ENCODE measurements at places on chromosomes 12 and 14. TPM values are rescaled to one million over a fixed set of nuclear protein-coding genes. Genes with fewer than 3 reads are reported as not detected.

Gene RALGAPA1
- 83.1 TPM for total RNA-seq

Gene RAD51AP1
- 0.54 TPM for total RNA-seq

GRCh38 chr14:105313381-105314286 is 914 bp upstream of the PACS2 start:
- peak; percentile 3 for ATAC-seq

GRCh38 chr12:84290168-84290567 is 622.4 kb downstream of the SLC6A15 start:
- ATAC-seq, result no peak

DNA sequence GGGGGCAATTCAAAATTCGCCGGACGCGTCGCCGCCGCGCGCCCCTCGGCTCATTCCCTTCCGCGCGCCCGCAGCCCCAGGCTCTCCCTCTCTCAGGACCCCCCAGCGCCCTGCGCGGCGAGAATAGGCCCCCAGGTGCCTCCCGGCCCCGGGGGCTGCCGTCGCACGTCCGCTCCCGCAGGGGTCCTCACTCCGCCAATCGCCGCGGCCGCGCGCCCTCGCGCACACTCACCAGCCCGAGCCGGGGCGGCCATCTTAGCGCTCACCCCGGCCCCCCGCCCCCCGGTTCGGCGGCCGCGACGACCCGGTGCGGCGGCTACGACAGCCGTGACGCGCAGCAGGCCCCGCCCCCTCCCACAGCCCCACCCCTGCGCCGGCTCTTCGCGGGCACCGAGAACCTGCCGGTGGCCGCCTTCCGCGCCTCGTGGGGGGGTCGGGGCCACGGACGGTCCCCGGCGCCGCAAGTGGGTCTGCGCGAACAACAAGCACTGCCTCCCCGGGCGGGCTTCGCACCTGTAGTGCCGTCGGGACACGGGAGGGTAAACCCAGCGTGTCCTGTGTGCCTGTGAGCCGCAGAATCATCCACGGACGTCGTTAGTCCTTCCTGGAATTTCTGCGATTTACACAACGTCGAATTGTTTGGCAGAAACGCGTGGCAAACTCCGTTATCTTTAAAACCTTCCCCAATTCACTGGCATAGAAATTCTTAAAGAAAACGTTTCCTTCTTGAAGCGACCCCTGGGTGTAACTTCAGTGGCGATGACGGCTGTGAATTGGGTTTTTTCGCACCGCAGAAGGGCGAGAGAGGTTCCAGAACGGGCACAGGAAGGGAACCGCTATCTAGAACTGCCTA is 2.5 kb downstream of the USP44 start:
- ATAC-seq, result peak; percentile 91

GRCh38 chr12:70398002-70398401 is 31.9 kb downstream of the KCNMB4 start:
- no peak for ATAC-seq

GRCh38 chr12:125329239-125330102 is 264.2 kb downstream of the AACS start:
- no peak for ATAC-seq

Data from gastroesophageal sphincter (tissue), 4 donors.